CD4-positive, alpha-beta T cell treated with Interleukin-4 for 1 hour (primary cell): ENCODE measurements at places on chromosomes 5 and 9.

- no peak for DNase-seq
These were observed 4.8 kb downstream of the FOXI1 start for GRCh38 chr5:170110403-170111087.

- DNase-seq = peak; percentile 65
These were observed 10.0 kb downstream of the S1PR3 start for GRCh38 chr9:89000973-89001916.

GRCh38 chr5:40390281-40391149 lies 289.2 kb upstream of the PTGER4 start:
- DNase-seq = peak; percentile 66

DNA sequence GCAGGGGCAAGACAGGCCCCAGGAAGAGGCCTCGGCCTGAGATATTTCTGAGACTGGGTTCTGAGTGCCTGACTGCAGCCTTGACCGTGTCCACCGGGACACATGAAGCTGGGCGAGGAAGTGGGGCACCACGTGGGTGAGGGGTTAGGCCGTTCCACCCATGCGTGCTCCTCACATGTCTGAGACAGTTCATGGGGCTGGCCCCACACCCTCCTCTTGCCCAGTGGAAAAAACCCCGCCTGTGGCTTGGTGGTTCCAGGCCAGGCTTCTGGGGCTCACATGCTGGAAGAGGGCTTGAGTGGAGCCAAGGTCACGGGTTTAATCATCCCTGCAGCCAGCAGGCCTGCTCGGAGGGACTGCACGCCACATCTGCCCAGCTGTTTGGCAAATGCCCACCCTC lies 11.4 kb downstream of the HMCN2 start:
- no peak for DNase-seq

DNA sequence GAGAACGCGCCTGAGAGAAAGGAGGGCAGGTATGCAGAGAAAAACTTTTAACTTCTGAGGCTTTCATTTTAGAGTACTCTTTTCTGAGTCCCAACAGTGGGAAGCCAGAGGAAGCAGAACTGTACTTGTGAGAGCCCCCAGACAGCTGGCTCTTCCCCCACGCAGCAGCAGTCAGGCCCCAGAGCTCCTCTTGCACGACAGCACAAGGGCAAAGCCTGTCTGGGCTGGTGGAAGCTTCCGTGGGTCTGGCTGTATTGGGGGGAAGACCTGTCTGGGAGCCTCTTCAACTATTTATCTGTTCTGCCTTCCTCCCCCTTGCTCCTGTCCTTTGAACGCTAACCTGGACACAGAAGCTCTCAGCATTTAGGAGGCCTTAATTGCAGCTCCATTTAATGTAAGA lies 68.2 kb downstream of the THBS4 start:
- DNase-seq = no peak

- DNase-seq = no peak
These were observed 269.9 kb upstream of the PAPPA start for GRCh38 chr9:115883467-115884329.

DNA sequence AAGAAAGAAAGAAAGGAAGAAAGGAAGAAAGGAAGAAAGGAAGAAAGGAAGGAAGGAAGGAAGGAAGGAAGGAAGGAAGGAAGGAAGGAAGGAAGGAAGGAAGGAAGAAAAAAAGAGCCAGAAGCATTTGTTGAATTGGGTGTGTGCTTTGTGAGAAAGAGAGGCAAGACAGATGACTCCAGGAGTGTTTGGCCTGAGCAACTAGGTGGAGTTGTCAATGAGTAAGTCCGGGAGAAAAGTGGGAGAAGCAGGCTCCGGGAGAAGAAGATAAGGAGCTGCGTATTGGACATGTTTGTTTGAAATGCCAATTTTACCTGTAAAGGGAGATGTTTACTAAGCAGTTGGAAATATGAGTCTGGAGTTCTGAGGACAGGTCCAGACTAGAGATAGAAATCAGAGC lies 15.1 kb upstream of the GCNT1 start:
- no peak for DNase-seq

- DNase-seq = no peak
These were observed 432.6 kb downstream of the DTWD2 start for GRCh38 chr5:118555727-118556126.

DNA sequence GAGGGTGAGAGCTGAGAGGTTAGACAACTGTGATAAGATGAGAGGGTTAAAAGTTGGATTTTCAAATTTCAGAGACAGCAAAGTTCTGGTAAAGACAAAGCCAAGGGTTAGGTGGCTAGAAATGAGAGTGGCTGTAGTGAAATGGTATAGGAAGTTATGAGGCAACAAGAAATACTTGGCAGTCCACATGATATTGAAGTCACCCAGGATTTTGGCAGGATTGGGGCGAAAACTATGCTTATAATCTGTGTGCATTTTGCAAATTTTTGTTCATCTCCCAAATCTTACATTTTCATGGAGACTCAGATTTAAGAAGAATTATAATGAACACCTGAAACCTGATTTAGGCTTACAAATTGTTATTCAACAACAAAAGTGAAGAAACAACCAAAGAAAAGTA lies 35.6 kb downstream of the C9 start:
- DNase-seq = no peak

- no peak for DNase-seq
These were observed 31.6 kb downstream of the DAB2IP start for GRCh38 chr9:121682926-121683515.

DNA sequence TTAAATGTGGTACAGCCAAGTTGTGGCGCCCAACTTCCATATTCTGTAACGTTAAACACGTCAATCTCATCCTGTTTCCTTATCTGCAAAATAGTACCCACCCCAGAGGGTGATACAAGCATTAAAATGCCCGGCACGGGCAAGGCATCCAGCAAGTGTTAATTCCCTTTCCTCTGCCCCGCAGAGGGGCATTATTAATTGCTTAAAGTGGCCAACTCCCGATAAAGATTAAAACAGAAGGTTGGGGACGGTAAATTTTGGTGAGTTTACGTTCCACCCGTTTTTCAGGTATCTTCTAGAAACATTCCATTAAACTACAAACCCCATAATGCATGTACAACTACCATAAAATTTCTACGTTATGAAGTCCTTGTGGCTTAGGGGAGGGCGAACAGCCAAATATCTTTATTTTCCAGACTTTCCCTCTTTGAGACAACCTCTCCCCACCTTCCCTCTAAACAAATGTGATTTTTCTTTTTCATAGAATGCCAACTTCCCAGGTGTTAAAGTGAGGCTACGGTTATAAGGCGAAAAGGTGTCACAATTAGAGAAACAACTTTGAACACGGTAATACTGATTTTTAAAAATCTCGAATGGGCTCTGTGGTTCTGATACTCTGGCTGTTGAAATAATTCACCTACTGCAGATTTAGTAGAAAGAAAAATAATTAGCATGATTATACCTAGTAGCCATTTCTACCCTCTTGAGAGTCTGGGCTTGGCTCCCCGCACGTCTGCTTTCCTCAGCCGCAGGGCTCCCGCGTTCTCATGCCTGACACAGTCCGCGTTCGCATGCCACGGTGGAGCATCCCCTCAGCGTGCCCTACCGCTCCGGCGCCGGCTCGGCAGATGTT lies 1.2 kb upstream of the GPBP1 start:
- peak; percentile 68 for DNase-seq

DNA sequence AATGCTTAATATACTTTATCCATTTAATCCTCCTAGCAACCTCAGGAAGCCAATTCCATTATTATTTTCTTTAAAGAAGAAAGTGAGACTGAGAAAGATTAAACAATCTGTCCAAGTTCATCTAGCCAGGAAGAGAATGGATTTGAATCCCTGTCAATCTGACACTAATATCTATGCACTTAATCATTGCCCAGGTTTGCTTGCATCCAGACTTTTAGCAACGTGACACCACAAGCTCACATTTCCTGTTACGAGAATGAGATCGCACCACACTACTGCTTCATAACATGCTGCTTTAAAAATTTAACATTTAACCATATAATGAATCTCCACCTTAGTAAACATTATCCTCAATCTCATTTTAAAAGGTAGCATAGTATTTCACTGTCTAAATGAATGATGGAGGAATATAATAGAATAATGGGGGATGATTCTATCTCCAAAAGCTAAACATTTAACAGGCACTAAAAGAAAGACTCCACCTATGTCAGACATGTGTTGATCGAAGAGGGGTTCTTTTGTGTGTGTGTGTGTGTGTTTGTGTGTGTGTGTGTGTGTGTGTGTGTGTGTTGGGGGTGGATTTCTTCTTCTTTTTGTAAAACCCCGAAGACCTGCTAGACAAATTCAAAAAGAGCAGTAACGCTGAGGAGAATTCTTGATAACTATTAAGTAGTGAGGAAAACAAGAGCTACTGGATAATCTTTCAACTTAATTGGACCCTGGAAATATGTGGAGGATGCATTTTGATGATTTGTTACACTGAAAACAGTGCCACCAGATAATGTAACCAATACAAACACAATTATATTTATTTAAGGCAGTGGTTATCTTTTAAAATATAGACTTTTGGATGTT lies 138.7 kb upstream of the NR3C1 start:
- no peak for DNase-seq

- no peak for DNase-seq
These were observed 44.9 kb downstream of the DYNC2I2 start for GRCh38 chr9:128611600-128612394.

DNA sequence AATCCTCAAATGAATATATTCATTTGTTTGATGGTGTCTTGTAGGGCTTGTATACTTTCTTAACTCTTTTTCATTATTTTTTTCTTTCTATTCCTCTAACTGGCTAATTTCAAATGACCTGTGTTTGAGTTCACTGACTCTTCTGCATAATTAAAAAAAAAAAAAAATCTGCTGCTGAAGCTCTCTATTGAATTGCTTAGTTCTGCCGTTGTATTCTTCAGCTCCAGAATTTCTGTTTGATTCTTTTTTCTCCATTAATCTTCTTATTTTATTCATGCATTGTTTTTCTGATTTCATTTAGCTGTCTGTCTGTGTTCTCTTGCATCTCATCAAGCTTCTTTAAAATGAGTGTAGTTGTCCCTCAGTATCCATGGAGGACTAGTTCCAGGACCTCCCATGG lies 244.6 kb downstream of the ROR2 start:
- DNase-seq = no peak

DNA sequence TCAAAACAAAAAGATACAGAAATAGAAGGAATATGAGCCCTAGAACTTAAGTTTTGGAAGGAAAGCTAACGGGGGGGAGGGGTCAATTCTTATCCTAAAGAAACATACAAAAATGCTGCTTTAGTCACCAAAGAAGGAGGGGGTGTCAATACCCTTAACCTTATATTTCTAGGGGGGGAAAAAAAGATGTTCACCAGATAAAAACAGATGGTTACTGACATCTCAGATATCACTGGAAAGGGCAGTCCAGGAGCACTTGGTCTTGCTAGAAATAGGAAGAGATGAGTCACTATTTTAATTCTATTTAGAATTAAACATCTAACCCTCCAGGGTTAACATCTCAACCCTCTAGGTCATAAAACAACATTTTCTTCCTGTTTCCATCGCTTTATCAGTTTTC lies 1.7 kb downstream of the DIAPH1 start:
- no peak for DNase-seq

GRCh38 chr9:124500796-124501611 lies 6.2 kb downstream of the NR5A1 start:
- no peak for DNase-seq

DNA sequence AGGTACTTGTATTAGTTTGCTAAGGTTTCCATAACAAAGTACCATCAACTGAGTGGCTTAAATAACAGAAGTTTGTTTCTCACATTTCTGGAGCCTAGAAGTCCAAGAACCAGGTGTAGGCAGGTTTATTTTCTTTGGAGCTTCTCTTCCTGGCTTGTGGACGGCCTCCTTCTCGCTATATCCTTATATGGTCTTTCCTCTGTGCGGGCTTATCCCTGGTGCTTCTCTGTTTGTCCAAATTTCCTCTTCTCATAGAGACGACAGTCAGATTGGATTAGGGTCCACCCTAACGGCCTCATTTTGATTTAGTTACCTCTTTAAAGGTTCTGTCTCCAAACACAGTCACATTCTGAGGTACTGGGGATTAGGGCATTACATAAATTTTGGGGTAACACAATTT lies 88.3 kb downstream of the RMI1 start:
- DNase-seq = no peak

- DNase-seq = no peak
These were observed 24.5 kb upstream of the GLRA1 start for GRCh38 chr5:151949113-151949512.

- no peak for DNase-seq
These were observed 49.5 kb downstream of the ADAMTS2 start for GRCh38 chr5:179295778-179296149.

DNA sequence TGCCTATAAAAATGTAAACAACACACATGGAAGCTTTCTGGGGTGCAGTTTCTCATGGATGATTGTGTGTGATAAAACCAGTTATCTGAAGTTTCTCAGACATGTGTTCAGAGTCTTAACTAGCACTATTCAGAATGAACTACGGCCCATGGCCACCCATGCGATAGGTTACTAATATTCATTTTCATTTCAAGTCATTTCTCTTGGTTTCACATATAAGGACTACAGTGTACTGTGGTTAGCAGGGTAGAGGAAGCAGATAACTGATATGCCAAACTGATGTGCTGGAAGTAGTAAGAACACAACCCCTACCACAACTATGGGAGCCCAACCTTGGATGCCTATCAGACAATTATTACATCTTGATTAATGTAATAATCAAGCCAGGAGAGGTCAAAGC lies 372.1 kb downstream of the DTWD2 start:
- DNase-seq = no peak

DNA sequence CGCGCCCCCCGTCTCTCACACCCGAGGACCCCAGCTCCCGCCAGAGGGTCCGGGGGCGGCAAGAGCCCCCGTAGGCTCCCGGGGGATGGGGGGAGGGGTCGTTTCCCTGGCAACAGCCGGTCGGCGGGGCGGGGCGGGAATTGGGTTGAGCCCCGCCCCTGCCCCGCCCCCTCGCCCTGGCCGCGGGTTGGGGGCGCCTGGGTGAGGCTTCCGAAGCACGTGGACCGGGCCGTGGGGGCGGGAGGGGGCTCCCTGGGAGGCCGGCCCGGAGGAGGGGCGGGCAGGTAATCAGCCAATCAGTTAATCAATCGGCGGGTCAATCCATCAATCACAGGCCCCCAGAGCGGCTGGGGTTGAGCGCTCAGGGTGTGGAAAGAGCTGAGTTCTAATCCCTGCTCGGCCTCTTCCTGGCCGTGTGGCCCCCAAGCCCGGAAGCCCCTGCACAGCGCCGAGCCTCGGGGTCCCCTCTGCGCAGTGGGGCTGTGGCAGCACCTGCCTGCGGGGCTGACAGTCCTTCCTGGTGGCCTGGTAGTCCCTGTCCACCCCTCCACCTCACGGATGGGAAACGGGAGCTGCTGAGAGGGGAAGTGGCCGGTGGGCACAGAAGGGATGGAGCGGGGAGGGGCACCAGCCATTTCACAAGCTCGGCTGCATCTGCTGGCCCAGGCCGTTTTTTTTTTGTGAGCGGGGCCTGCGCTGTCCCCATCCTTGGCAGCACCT lies 174.2 kb upstream of the IER5L start:
- DNase-seq = no peak

- no peak for DNase-seq
These were observed 66.1 kb downstream of the TTC39B start for GRCh38 chr9:15240927-15241326.

GRCh38 chr9:37925786-37926736 lies 22.1 kb upstream of the SLC25A51 start:
- DNase-seq = no peak

GRCh38 chr9:108997112-108997511 lies 16.2 kb downstream of the CTNNAL1 start:
- DNase-seq = no peak
